ENCODE measurements at places on chromosomes 12 and 14.

- H3K4me3 ChIP-seq = no peak overlapping the region
- peaks cover 40% of the 10 kb centered on the region for H3K4me1 ChIP-seq
- peak overlapping the region; percentile 72 for H3K27ac ChIP-seq
- no peak for DNase-seq
- H3K27me3 ChIP-seq = no peaks in the 10 kb centered on the region
These were observed 184.5 kb downstream of the AKAP6 start for GRCh38 chr14:32513571-32514009.

GRCh38 chr12:76318773-76319594 is 29.2 kb downstream of the BBS10 start:
- H3K36me3 ChIP-seq = peaks cover 3% of the 10 kb centered on the region
- no peak for DNase-seq
- no peaks in the 10 kb centered on the region for H3K27me3 ChIP-seq
- peak overlapping the region; percentile 69 for H3K4me3 ChIP-seq
- no peak overlapping the region for H3K27ac ChIP-seq

GRCh38 chr12:104680491-104680890 is 223.7 kb downstream of the CHST11 start:
- no peaks in the 10 kb centered on the region for H3K4me1 ChIP-seq
- H3K36me3 ChIP-seq = no peaks in the 10 kb centered on the region
- DNase-seq = no peak
- no peaks in the 10 kb centered on the region for H3K27me3 ChIP-seq
- no peak overlapping the region for H3K27ac ChIP-seq

- no peaks in the 10 kb centered on the region for H3K36me3 ChIP-seq
- H3K27ac ChIP-seq = no peak overlapping the region
- no peaks in the 10 kb centered on the region for H3K27me3 ChIP-seq
- no peak overlapping the region for H3K4me3 ChIP-seq
- H3K4me1 ChIP-seq = no peaks in the 10 kb centered on the region
These were observed 146.3 kb upstream of the KRAS start for GRCh38 chr12:25397001-25397400.

DNA sequence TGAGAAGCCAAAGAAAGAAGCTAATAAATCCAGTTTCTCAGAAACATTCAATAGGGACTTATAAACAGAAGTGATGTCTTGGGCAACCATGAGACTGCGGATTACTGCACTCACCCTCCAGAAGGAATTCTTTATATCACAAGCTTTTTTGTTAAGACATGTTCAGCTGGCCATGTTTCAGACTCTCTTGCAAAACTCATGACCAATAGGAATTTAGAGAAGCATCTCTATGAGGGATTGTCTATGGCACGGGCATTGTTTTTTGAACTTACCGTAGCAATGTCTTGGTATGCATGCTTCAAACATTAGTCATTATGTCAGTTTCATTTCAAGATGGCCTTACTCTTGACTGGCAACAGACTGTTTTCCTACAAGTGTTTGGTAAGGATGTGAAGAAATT is 15.5 kb upstream of the ZNF268 start:
- peaks cover 10% of the 10 kb centered on the region for H3K36me3 ChIP-seq
- no peak overlapping the region for H3K27ac ChIP-seq
- no peak for DNase-seq
- no peaks in the 10 kb centered on the region for H3K4me1 ChIP-seq

DNA sequence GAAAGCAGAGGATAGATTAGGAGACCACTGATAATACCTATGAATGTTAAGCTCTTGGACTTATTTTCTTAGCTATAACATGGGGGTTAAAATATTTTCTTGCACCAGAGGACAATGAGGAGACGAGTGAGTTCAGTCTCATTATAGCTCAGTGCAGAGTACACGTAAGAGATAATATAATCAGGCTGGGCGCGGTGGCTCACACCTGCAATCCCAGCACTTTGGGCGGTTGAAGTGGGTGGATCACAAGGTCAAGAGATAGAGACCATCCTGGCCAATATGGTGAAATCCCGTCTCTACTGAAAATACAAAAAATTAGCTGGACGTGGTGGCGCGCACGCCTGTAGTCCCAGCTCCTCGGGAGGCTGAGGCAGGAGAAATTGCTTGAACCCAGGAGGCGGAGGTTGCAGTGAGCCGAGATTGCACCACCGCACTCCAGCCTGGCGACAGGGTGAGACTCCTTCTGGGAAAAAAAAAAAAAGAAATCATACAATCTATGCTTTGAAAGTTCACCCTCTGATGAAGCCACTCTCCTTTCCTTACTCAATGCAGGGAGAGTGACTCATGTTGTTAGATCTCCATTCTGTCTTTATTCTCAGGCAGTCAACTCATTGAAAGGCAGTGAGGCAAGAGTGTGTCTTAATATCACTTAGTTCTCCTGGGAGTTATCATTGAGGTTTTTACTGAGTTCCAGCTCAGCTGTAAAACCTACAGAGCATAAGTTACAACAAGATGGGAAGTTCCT is 134.2 kb downstream of the SYNE2 start:
- H3K36me3 ChIP-seq = no peaks in the 10 kb centered on the region
- DNase-seq = no peak
- no peaks in the 10 kb centered on the region for H3K27me3 ChIP-seq
- no peaks in the 10 kb centered on the region for H3K4me1 ChIP-seq
- peak overlapping the region; percentile 10 for H3K27ac ChIP-seq

GRCh38 chr12:30187426-30187825 is 403.7 kb upstream of the TMTC1 start:
- H3K36me3 ChIP-seq = peaks cover 1% of the 10 kb centered on the region
- H3K27ac ChIP-seq = no peak overlapping the region
- H3K4me1 ChIP-seq = peaks cover 2% of the 10 kb centered on the region

GRCh38 chr14:104383088-104383995 is 196.2 kb upstream of the C14orf180 start:
- H3K27me3 ChIP-seq = peaks cover 26% of the 10 kb centered on the region
- no peaks in the 10 kb centered on the region for H3K4me1 ChIP-seq
- no peak overlapping the region for H3K4me3 ChIP-seq
- no peak overlapping the region for H3K27ac ChIP-seq

DNA sequence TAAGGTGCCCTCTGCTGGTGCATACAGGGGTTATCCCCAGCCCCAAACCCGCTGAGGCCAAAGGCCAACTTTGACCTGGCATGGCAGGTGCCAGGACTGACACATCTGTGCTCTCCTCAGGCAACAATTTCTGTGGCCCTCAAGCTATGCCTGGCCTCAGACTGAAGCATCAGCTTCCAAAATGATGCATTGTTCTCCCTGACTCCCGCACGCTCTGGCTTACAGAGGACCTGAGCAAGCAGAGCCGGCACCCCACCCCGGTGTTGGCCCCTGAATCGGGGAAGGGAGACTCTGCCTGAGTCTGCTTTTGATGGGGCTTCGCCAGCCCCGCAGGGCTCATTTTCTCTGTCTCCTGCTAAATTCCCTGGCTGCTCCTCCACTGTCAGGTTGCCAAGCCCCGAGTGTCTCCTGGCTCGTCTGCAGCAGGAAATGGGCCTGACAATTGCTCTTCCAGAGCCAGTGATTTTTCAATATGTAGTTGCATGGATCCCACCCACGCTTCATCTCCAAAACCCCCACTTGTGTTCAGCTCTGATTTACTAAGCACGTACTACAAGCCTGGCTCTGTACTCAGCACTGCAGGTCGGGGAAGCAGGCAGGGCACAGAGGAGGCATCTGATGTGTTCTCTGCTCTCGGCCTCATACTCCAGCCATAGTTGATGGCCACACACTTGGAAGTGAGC is 126.1 kb downstream of the SLC38A6 start:
- no peak for DNase-seq
- H3K27me3 ChIP-seq = no peaks in the 10 kb centered on the region
- H3K4me3 ChIP-seq = no peak overlapping the region
- H3K4me1 ChIP-seq = peaks cover 84% of the 10 kb centered on the region
- H3K27ac ChIP-seq = peak overlapping the region; percentile 36
- H3K36me3 ChIP-seq = peaks cover 1% of the 10 kb centered on the region

- H3K4me1 ChIP-seq = peaks cover 63% of the 10 kb centered on the region
- H3K4me3 ChIP-seq = peak overlapping the region; percentile 17
- peak overlapping the region; percentile 80 for H3K27ac ChIP-seq
- H3K36me3 ChIP-seq = no peaks in the 10 kb centered on the region
These were observed 15.8 kb downstream of the KRT7 start for GRCh38 chr12:52248541-52249461.

DNA sequence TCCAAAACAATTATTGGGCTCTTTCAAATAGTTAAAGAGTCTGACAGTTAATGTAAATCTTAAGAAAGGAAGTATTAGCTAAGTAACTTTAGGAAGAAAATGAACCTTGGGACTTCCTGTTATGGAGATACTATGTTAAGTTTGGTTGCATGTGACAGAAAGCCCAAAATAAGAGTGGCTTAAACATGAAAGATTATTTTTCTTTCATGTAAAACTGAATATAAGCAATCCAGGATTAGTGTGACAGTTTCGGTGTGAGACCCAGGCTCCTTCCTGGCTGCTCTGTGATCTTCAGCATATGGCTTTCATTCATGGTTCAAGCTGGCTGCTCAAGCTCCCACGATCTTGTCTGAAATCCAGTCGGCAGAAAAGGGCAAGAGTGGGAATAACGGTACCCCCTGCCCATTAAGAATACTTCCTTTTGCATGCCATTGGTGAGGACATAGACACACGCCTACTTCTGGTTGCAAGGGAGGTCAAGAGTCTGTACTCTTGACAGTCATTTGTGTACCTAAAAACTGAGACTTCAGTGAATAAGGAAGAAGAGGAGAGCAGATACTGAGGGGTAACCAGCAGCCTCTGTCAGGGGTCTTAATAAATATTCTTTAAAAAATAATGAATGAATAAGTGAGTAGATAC is 2.2 kb upstream of the RPAP3 start:
- no peaks in the 10 kb centered on the region for H3K36me3 ChIP-seq
- H3K27ac ChIP-seq = no peak overlapping the region
- H3K4me1 ChIP-seq = peaks cover 28% of the 10 kb centered on the region
- H3K27me3 ChIP-seq = no peaks in the 10 kb centered on the region

- no peaks in the 10 kb centered on the region for H3K36me3 ChIP-seq
- H3K4me3 ChIP-seq = no peak overlapping the region
- no peak overlapping the region for H3K27ac ChIP-seq
These were observed 422.9 kb downstream of the SNAPC1 start for GRCh38 chr14:62185078-62185477.

GRCh38 chr12:98397323-98398105 is 117.9 kb upstream of the TMPO start:
- H3K27ac ChIP-seq = peak overlapping the region; percentile 60
- DNase-seq = no peak
- H3K4me3 ChIP-seq = peak overlapping the region; percentile 76

DNA sequence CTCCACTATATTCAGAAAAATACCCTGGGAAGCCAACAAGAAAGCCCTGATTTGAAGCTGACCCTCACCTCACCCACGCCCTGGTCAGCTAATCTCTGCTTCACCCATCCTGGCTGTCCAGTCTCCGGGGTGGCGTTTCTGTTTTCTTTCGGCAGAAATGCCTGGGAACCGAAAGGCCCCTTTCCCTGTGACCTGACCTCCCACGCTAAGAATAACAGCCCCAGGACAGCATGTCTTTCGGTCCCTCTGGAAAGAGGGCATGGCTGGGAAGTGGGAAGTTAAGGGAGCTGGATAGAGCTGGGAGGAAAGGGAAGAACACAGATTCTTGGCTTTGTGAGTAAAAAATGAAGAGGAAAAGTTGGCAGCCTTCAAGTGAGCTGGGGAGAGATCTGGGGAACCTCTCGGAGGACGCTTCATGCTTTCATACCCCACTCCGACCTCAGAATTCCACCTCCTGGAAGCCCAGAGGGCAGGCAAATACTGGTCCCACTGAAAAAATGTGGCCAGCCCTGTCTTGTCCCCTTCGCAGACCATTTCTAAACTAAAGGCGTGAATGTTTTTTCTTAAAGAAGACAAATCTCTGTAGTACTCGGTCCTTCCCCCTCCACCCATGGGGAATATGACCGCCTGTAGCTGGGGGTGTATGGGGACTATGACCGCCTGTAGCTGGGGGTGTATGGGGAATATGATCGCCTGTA is 163.0 kb upstream of the FKBP4 start:
- DNase-seq = no peak
- peak overlapping the region; percentile 86 for H3K27ac ChIP-seq
- peaks cover 32% of the 10 kb centered on the region for H3K4me1 ChIP-seq
- H3K27me3 ChIP-seq = no peaks in the 10 kb centered on the region
- H3K36me3 ChIP-seq = peaks cover 28% of the 10 kb centered on the region

- H3K4me1 ChIP-seq = no peaks in the 10 kb centered on the region
- peaks cover 24% of the 10 kb centered on the region for H3K27me3 ChIP-seq
- H3K36me3 ChIP-seq = no peaks in the 10 kb centered on the region
- no peak overlapping the region for H3K4me3 ChIP-seq
- no peak overlapping the region for H3K27ac ChIP-seq
These were observed 28.5 kb downstream of the PRIMA1 start for GRCh38 chr14:93759719-93760307.

GRCh38 chr14:78340250-78340649 is 170.1 kb downstream of the NRXN3 start:
- H3K4me1 ChIP-seq = no peaks in the 10 kb centered on the region
- DNase-seq = no peak
- H3K36me3 ChIP-seq = no peaks in the 10 kb centered on the region
- H3K27ac ChIP-seq = no peak overlapping the region
- H3K27me3 ChIP-seq = peaks cover 2% of the 10 kb centered on the region

GRCh38 chr12:49648712-49649003 is 25.3 kb downstream of the PRPF40B start:
- DNase-seq = no peak
- peaks cover 42% of the 10 kb centered on the region for H3K36me3 ChIP-seq
- H3K27me3 ChIP-seq = no peaks in the 10 kb centered on the region
- H3K27ac ChIP-seq = no peak overlapping the region

GRCh38 chr14:88937706-88938105 is 113.3 kb downstream of the TTC8 start:
- no peak overlapping the region for H3K4me3 ChIP-seq
- peaks cover 28% of the 10 kb centered on the region for H3K4me1 ChIP-seq
- H3K27me3 ChIP-seq = no peaks in the 10 kb centered on the region
- H3K36me3 ChIP-seq = no peaks in the 10 kb centered on the region
- H3K27ac ChIP-seq = no peak overlapping the region

GRCh38 chr14:89955022-89955744 is 544 bp upstream of the TDP1 start:
- H3K4me3 ChIP-seq = peak overlapping the region; percentile 99
- peak overlapping the region; percentile 98 for H3K27ac ChIP-seq
- H3K4me1 ChIP-seq = peaks cover 30% of the 10 kb centered on the region
- no peak for DNase-seq

GRCh38 chr12:117662620-117663395 is 301.4 kb upstream of the NOS1 start:
- H3K36me3 ChIP-seq = no peaks in the 10 kb centered on the region
- no peak for DNase-seq
- no peak overlapping the region for H3K27ac ChIP-seq
- H3K27me3 ChIP-seq = peaks cover 5% of the 10 kb centered on the region
- H3K4me3 ChIP-seq = no peak overlapping the region

- H3K4me3 ChIP-seq = no peak overlapping the region
- peaks cover 43% of the 10 kb centered on the region for H3K4me1 ChIP-seq
- no peaks in the 10 kb centered on the region for H3K27me3 ChIP-seq
- DNase-seq = no peak
These were observed 22.8 kb downstream of the FMNL3 start for GRCh38 chr12:49684310-49684854.

DNA sequence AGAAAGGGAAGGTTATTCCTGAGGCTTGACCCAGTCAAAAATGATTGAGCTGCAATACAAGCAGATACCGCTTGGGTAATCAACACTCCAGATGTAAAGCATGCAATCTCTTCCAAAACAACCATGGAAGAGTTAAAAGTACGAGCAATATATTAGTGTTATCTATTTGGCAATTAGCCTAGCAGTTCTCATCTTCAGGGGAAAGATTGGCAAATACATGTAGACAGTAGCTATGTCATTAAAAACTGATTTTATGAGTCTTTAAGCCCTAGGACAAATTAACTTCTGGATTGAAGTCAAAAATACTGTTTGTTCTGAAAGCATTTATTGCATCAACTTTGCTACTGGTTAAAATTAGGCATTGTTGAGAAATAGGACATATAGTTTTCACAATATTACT is 9.3 kb upstream of the GYS2 start:
- no peak for DNase-seq
- H3K4me3 ChIP-seq = no peak overlapping the region
- no peaks in the 10 kb centered on the region for H3K36me3 ChIP-seq
